ENCODE measurements at places on chromosomes 1 and 21.

GRCh38 chr1:185686821-185687778 is 47.1 kb upstream of the HMCN1 start:
- H3K36me3 ChIP-seq: no peaks in the 10 kb centered on the region
- H3K4me1 ChIP-seq: no peaks in the 10 kb centered on the region
- H3K27me3 ChIP-seq: no peaks in the 10 kb centered on the region
- no peak overlapping the region for H3K4me3 ChIP-seq
- no peak overlapping the region for H3K27ac ChIP-seq

- no peaks in the 10 kb centered on the region for H3K27me3 ChIP-seq
- DNase-seq: no peak
- H3K4me3 ChIP-seq: no peak overlapping the region
- no peak overlapping the region for H3K27ac ChIP-seq
- no peaks in the 10 kb centered on the region for H3K36me3 ChIP-seq
Measured at GRCh38 chr1:230030122-230030821, 36.8 kb upstream of the GALNT2 start.

DNA sequence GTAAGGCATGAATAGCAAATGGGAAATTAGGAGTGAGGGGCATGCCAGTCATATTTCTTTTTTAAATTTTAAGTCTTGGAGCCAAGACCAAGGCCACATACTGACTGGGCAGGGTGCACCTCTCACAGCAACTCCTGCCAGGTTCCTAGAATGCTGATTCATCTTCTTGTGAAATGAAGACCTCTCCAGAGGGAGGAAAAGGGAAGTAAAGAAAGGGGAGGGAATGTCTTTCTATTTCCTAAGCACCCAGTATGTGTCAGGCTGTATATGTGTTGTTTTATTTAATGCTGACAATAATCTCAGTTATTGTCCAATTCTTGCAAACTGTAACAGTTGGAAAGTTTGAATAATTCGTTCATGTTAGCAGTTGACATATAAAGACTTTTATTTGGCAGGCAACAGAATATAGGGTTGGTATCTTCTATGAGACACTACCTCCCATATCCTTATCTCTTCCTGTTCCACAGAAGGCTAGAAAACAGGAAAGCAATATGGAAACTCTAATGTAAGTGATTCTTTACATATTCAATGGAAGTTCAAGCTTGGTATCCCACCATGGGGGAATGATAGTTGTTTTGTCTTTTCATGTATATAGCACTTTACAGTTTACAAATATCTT is 259.1 kb upstream of the USP24 start:
- no peaks in the 10 kb centered on the region for H3K36me3 ChIP-seq
- H3K4me1 ChIP-seq: peaks cover 4% of the 10 kb centered on the region
- H3K27ac ChIP-seq: no peak overlapping the region
- no peak overlapping the region for H3K4me3 ChIP-seq
- no peaks in the 10 kb centered on the region for H3K27me3 ChIP-seq
- DNase-seq: no peak

GRCh38 chr1:153339802-153340201 is 8.8 kb downstream of the PGLYRP4 start:
- H3K4me3 ChIP-seq: no peak overlapping the region
- peaks cover 2% of the 10 kb centered on the region for H3K4me1 ChIP-seq
- no peak overlapping the region for H3K27ac ChIP-seq
- DNase-seq: no peak
- H3K27me3 ChIP-seq: no peaks in the 10 kb centered on the region
- H3K36me3 ChIP-seq: no peaks in the 10 kb centered on the region
